ENCODE measurements at places on chromosomes 13 and 19.
A peak's percentile ranks its signal among the peaks of the same experiment; 100 is the strongest.

DNA sequence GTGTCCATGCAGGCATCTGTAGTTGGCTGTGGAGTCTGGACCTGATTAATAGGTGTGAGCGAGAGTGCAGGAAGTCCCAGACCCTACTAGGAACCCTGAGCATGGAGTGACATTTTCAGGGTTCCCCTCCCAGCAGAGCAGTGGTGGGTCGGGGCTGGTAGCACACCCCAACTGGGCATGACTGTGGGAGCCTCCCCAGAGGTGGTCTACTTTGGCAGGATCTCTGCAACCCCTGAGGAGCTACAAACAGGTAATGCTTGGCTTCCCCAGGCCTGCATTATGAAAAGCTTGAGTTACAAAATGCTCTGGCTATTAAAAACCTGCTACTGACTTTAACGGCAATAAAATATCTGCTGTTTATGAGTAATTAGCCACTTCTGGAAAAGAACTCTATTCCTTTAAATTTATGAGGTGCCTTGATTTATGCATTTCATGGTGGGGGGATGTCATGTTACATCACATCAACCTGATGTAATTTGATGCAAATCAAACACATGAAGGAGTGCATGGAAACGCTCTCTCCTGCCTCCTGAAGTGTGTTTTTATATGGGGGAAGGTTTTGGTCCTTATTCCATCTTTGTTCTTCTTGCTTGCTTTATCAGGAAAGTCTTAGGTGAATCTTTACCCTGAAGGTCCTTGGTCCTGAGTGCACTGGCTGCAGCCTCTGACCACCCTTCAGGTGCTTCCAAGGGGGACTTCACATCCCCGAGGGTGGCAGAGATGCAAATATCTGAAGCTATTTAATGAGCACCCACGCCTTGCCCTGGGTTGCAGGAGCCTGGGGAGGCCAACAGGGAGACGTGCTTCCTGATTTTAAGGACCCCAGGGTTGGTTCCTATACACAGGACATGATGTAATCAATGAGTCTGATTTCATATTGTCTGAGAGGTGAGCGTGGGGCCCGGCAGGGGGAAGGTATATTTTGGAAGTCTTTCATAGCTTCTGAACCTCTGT lies 54.0 kb downstream of the ZNF536 start:
- no peak for DNase-seq

DNA sequence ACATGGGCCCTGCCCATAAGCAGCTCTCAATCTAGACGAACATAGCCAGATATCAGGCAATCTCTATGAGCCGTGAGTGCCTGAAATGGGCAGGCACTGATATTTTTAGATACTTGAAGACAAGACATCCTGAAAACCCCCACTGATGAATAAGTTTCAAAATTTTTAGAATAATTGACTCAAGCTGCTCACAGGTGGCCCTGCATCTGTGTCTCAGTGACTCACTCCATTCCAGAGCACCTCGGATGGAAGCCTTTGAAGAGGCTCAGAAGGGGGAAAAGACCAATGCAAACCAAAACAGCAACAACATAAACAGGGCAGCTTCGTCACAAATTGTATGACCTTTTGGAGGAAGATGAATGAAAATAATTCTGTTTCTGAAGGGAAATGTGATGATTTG lies 42.8 kb upstream of the SLC46A3 start:
- no peak for DNase-seq

- no peak for DNase-seq
Observed at GRCh38 chr13:35814605-35815011, 316.6 kb downstream of the DCLK1 start.

DNA sequence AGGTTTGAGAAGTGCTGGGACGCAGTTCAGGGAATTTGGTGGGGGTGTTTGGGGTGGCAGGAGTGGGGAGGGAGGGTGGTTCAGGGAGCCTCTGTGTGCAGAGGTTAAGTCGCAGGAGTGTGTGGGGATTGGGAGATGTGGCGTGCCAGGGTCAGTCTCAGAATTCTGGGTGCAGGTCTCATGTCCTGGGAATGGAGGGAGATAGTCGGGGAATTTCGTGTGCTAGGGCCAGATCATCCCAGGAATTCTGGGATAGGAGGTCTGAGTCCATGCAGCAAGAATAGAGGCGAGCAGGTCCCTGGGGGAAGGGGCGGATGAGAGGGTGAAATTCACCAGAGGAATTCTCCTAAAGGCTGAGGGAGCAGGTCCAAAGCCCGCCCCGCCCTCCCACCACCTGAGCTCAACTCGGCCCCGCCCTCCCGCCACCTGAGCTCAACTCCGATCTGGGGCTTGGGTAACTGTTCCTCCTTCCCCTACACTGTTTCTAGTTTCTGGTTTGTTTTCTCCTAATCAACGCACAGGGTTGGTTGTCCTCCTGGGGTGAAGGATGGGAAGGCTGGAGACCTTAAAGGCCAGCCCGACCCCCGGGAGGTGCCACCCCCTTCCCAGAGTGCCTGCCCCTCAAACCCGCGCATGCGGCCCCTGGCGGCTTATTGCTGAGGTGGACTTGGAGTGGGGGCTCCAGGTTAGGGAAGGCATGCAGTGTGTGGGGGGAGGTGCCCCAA lies 15.2 kb downstream of the KCNC3 start:
- no peak for DNase-seq

DNA sequence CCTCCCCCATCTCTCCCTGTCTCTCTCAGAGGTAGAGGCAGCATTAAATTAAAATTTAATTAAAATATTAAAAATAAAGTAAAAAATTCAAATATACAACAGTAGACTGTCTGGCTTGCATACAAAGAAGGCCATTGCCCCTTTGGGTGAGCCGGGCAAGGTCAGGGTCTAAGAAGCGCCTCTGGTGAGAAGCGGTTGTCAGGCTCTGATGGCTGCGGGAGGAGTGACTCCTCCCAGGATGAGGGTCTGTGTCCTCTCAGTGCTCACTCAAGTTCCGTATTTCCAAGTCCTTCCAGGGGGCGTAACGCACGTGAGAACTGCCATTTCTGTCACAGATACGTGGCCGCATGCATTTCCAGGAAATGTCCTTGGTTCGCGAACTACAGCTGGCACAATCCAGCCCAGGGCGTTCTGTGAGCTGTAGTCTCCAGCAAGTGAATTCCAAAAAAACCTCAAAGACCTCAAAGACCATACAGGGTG lies 737 bp upstream of the ZNF181 start:
- DNase-seq: peak; percentile 64

- DNase-seq: no peak
Observed at GRCh38 chr13:30362869-30363268, 55.5 kb upstream of the KATNAL1 start.

DNA sequence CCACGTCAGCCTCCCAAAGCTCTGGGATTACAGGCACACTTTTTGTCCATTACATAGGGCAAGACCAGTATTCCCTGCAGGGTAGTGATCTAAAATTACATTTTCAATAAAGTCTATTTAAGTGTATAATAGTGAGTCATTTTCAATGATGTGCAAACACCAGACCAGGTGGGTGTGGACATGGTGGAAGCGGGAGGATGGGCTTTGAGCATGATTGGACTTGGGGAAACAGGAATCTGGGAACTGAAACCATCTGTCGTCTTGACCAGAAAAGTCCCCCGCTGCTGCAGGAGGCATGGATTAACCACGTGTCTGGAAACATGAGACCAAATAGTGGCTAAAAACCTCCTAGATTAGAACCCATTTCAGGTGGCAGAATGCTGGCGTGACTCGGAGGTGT lies 4.9 kb downstream of the FXYD3 start:
- DNase-seq: peak; percentile 96

DNA sequence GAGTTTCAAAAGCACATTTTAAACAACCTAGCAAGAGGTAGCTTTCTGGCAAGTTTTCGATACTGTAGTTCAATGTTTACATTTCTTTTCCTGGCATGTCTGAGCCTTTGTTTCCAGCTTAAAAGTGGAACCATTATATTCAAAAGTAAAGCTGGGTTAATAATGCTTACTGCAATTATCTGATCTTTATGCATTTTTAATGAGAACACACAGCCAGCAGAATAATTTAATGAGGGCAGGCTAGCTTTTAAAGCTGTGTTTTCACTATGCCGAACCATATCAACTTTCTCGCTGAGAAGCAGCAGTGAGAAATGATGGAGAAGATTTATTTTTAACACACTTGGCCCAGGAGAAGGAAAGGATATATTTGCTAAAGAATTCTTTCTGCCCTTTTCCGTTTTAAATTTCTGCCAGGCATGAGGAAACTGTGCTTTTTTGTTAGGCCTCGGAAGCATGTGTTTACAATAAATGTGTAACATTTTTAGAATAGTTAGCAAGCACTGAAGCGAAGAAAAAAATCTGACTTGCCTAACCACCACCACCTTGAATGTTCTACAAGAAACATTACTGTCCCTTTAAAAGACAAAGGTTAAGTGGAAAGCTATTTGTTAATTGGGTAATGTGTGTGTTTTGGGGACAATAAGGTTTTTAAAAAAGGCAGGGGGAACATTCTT lies 1.0 kb downstream of the MBNL2 start:
- DNase-seq: no peak

DNA sequence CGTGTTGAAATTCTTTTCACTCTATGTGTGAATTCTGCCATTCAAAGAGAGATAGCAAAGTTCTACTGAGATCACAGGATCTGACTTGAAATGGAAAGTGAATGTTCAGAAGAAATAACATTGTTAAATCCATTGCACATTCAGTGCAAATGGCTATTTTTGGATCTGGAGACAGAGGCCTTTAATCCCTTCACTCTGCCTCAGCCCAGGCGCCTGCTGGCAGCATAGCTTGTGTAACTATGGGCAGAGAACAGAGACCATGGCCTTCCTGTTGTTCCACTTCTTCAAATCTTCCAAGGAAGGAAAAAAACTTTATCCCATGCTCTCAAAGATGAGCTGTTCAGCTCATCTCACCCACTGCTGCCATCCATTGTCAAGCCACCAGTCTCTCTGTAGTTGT lies 265.4 kb downstream of the LMO7 start:
- no peak for DNase-seq

GRCh38 chr13:49302817-49303216 lies 55.1 kb downstream of the CDADC1 start:
- DNase-seq: no peak

GRCh38 chr19:2294687-2295335 lies 12.8 kb upstream of the PEAK3 start:
- DNase-seq: no peak

DNA sequence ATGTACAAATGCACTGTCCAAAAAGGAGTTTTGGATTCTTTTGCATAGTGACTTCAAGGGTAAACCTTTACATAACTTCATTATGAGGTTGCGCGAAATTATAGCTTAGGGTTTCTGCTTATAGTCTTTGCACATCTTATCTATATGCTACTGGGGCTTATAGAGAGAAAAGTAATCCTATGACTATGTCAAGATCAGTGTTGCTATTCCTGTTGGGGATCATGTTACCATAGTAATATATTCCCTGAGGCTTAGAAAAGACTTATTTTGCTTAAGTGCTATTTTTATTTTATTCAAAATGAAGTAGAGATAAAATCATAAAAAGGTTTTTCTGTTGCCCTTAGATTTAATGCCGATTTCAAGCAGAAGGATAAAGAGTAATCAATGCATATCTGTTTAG lies 14.7 kb upstream of the POSTN start:
- no peak for DNase-seq

- no peak for DNase-seq
Observed at GRCh38 chr19:9407827-9408226, 27.5 kb downstream of the ZNF266 start.

Measured in suppressor macrophage treated with lipopolysaccharide for 4 hours (primary cell).